ENCODE measurements at places on chromosomes 5 and 9.

DNA sequence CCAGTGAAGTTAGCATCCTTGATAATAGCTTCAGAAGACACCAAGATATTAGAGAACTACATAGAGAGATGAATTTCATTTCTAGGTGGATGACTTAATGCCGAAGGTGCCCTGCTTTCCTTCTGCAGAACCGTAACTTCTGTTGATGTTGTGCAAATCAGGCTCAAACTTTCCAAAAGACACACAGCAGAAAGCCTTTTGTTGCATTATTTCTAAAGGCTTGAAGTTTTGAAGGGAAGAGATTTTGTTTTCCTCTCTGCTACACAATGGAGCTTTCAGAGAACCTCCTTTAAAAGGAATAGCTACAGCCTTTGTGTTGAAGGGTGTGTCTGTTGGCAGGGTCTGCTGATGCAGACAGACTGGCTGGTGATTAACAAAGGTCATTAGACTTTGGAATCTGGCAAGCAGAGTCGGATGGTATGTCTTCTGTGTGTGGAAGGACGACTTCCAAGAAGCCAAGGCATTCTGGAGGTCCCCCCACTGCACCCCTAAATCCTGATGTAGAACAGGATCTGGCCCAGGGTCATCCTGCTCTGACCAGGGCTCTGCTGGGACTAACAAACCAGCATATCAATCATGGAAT is 57.8 kb downstream of the ZNF462 start:
- no peak for DNase-seq

GRCh38 chr5:115962239-115962564 is at the start of gene LVRN:
LVRN (plus strand) TSS chr5:115962475; CDS start chr5:115962618, 143 bp downstream.
- no peak for DNase-seq

DNA sequence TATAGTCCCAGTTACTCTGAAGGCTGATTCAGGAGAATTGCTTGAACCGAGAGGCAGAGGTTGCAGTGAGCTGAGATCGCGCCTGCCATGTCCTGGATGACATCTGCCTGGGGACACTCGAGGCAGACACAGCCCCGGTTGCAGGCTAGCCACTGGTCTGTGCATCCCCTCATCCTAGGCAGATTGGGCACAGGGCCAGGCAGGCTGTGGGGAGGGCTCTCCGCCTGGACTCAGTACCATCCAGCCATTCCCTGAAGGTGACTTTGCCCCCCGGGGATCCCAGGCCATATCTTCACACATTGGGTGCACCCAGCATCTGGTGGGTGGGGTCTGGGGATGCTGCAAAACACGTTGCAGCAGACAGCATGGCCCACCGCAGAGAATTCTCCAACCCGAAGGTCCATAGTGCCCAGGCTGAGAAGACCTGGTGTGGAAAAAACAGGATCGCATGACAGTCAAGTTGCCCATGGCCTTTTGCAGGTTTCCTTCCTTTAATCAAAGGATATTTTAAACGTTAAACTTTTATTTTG is 50.9 kb upstream of the SUSD3 start:
- no peak for DNase-seq

DNA sequence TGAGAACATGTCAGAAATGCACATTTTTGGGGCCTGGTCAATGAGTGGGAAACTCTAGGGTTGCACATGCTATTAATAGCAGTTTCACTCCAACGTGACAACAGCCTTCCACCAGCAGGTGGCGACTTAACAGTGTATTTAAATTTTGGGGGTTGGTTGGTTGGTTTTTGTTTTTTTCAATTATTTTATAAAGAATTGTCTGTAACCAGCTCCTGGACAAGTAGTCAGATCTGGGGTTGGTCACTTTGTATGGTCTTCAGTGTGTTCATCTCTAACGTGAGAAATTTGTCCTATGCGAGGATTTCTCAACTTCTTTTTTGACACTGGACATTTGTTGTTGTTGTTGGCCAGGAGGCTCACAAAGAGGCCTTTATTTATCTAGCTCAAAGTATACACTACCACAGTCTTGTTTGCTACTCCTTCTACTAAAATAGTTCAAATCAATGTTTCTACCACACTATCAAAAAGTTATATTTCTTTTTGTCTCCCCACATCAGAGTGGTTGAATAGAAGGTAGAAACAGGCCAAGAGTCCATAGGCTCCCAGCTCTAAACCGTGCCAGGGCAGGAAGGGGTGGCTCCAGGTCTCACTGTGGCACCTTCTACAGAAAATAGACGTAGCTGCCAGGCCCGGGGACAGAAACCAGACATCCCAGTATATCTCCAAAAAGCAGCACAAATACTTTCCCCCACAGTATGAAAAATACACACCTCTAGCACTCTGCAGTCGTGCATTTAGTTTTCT is 110.4 kb downstream of the TRPM6 start:
- DNase-seq: no peak

DNA sequence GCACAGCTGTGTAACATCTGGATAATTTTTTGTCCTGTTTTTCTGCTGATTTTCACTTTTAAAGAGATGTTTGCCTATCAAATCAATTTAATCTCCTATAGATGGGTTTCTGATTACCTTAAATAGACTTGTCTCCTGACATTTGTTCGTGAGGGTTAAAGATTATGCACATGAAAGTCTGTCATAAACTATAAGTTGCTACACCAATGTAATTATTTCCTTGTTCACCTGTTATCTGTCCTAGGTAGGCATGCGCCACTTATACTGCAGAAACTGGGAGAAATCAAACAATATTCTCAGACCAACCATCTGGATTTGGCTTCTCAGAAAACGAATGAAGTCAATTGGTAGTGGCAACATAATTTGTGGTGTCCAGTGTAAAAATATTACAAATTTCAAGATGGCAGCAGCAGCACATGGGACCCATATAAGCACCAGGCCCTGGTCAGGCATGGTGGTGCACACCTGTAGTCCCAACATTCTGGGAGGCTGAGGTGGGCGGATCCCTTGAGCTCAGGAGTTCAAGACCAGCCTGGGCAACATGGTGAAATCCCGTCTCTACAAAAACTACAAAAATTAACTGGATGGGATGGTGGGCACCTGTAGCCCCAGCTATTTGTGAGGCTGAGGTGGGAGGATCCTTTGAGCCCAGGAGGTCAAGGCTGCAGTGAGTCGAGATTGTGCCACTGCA is 20.3 kb downstream of the RFK start:
- DNase-seq: no peak

- no peak for DNase-seq
Observed at GRCh38 chr5:148972974-148973374, 89.9 kb downstream of the SH3TC2 start.

- no peak for DNase-seq
Observed at GRCh38 chr9:86193088-86193487, 66.4 kb downstream of the C9orf153 start.

DNA sequence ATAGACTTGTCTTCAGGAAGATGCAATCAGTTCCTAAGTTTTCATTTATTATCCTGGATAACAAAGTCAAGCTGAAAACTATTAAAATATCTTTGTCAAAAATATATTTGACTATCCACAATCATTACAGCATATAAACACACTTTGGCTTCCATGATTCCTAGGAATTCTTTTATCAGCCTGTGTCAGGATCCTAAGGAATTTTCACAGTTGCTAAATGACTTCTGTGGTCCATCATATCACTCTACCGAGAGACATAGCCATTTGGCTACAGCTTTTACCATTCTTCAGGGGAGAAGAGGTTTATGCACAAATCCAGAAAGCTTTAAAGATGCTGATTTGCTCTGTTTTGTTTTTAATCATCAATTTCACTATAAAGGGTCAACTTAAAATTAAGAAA is 128.3 kb downstream of the MLLT3 start:
- DNase-seq: no peak

GRCh38 chr5:54285686-54286085 is 24.7 kb downstream of the ARL15 start:
- no peak for DNase-seq

- DNase-seq: no peak
Observed at GRCh38 chr5:92471861-92472260, 1088.7 kb upstream of the ARRDC3 start.

DNA sequence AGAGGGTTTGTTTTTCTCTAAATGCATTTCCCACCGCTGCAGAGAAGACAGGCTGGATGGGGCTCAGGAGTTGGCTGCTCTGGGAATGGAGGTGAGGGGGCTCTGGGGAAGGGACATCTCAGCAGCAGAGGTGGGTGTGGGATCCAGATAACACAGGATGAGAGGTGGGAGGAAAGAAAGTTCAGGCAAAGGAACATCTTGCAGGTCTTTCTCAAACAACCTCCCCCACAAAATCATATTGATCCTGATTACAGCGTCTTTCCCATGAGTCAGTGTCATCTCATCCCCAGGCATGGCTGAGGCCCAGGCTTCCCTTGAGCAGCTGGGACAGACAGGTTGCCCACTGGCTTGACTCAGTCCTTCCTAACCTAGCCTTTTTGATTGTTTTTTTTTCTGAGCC is 11.3 kb upstream of the ACSL6 start:
- no peak for DNase-seq

- no peak for DNase-seq
Observed at GRCh38 chr5:172793577-172794488, 22.8 kb upstream of the DUSP1 start.

DNA sequence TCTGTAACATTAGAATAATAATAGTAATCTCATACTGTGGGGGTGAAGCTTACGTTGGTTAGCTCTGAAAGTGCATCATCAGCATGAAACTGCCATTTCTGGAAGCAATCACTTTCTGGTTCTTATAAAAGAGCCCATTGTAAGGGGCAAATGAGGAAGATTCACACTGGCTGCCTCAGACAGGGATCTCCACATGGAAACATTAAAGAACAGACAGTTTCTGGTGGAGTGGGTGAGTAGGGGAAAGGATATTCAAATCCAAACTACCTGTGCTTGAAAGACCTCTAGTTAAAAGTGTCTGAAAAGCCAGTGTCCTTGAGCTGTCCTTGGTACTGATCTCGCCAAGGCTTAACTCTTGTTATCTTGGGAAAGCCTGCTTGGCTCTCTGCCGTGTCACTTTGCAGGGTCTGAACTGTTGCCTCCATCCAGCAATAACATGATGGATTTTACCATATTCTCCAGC is 19.1 kb upstream of the SLC31A2 start:
- DNase-seq: no peak

- no peak for DNase-seq
Observed at GRCh38 chr9:126532019-126532462, 81.7 kb upstream of the LMX1B start.

DNA sequence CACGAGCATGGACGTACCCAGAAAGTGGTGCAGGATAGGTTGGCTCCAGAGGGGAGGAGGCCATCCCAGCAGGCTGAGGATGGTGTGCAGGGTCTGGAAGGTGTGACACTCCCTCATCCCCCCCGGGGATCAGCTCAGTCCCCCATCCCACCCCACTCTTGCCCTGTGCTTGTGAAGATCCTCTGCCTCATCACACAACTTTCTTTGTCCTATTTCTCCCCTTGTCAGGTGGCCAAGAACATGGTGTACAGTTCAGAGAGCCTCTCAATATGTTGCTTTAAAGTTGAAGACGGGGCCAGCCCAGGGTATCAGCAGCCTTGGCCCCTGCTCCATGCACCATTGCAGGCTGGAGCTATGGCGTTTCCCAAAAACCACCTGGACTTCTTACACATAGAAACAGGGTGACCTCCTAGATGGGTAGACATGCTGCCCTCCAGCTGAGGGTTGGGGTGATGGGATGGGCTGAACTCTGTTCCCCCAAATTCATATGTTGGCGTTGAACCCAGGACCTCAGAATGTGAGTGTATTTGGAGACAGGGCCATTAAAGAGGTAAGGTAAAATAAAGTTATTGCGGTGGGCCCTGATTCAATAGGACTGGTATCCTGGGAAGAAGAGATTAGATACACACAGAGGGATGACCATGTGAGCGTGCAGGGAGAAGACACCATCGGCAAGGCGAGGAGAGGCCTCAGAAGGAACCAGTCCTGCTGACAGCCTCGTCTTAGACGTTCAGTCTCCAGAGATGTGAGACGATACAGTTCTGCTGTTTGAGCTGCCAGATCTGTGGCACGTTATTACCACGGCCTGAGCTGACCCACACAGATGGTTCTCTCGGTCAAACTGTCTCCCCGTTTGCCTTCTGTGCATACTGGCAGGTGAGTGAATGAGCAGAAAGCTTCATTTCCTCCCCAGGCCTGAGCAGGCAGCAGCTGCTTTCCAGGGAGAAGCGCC is 272.5 kb downstream of the GADD45G start:
- DNase-seq: peak; percentile 47

DNA sequence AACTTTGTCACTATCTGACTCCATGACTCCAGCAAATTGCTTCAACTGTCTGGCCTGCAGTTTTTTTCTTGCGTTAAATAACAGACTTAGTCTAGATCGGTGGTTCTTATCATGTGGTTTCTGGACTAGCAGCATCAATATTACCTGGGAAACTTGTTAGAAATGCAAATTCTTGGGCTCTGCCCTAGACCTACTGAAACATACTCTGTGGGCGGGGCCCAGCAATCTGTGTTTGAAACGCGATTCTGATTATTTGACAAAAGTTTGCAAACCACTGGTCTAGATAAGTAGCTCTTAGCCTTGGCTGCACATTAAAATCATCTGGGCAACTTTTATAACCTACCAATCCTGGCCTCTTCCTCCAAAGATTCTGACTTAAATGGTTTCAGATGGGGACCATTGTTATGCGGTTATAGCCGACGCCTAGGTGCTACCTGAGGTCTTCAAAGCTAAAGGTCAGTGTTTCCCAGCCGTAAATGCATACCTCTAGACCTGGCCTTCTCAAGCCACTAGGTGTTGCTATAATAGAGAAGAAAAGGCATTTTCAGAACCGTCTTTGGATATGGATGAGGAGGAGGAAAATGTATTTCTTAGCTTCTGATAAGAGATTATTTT is 74.0 kb downstream of the C9orf85 start:
- no peak for DNase-seq

- no peak for DNase-seq
Observed at GRCh38 chr5:32848681-32849080, 137.6 kb downstream of the NPR3 start.

DNA sequence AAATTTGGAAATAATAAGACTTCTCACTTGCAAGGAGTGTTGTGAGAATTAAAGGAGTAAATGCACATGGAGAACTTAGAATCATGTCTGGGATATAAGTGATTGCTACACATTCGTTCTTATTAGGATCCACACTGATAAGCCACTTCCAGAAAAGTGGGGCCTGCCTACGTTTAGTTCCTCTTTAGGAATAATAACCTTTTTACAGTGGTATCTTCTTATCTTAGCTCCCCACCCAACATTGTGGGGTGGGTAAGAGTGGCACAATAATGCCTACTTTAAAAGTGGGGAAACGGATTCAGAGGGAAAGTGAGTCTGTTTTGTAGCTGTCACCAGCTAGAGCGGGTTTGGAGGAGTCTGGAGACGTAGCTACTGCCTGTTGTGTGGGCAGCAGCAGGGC is 16.0 kb downstream of the DOCK2 start:
- no peak for DNase-seq

GRCh38 chr5:59130431-59130830 is 547.6 kb downstream of the RAB3C start:
- no peak for DNase-seq

DNA sequence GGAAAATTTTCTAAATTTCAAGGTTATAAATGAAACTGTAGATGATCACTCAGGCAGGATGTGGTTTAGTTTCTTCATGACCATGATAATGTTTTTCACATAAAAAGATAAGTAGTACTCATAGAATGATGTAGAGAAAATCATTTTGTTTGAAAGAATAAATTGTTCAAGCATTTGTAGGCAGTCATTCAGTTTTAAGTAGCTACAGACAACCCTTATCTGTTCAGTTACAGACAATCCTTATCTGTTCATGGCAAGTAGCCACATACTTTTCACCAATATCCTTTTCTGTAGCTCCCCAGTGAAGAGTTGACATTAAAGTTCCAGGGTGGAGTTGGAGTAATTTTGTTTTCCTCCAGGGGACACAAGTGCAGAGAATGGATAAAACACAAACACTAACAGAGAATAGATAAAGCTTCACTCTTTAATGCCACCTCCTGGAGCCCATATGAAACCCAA is 278.1 kb upstream of the TNC start:
- DNase-seq: no peak

- no peak for DNase-seq
Observed at GRCh38 chr5:68518286-68518685, 302.7 kb downstream of the PIK3R1 start.
